ENCODE measurements at places on chromosomes 6 and 20. TPM values are rescaled to one million over a fixed set of nuclear protein-coding genes. Genes with fewer than 3 reads are reported as not detected.

DNA sequence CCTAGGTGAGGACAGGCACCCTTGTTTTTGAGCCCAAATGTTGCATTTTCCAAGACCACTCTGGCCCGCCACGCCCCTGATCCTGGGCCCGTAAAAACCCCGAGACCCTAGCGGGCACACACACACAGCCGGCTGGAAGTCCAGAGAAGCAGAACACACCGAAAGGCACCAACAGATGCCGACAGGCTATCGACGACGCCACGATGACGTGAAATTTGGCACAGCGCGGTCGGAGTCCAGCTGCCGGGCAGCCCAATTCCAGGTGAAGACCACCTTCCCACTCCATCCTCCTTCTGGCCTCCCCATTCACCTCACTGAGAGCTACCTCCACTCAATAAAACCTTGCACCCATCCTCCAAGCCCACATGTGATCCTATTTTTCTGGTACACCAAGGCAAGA is 34.0 kb upstream of the PNPLA1 start:
- no peak for DNase-seq

DNA sequence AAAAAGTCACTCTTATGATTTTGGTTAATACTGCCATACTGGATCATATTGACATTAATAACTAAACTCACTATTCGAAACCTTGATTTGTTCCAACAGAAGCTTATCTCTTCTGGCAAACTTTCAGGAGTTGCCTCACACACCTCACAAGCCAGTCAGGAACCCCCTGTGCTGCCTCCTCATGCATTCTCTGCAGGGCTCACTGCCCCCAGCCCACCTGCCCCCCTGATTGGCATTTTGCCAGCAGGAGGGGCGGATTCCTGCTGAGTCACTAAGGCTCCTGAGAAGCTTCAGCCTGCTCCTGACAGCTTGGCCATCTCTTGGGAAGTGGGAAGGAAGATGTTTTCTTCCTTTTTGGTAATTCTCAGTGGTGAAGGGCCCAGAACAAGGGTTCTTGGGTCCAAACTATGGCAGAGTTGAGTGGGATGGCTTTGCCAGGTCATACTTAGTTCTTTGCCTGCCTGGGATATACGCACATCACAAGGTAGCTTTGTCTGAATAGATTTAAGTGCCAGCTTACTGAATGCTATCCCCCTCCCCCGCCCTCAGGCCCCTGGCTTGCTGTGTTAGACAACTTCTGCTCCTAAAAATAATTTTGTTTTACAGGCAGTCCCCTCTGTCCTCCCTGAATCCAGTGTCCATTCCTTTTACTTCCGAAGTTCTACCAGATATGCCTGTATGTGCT is 31.4 kb downstream of the SLC35F1 start:
- DNase-seq, result no peak

- DNase-seq, result no peak
Observed at GRCh38 chr20:25295386-25296093, 47.7 kb downstream of the PYGB start.

DNA sequence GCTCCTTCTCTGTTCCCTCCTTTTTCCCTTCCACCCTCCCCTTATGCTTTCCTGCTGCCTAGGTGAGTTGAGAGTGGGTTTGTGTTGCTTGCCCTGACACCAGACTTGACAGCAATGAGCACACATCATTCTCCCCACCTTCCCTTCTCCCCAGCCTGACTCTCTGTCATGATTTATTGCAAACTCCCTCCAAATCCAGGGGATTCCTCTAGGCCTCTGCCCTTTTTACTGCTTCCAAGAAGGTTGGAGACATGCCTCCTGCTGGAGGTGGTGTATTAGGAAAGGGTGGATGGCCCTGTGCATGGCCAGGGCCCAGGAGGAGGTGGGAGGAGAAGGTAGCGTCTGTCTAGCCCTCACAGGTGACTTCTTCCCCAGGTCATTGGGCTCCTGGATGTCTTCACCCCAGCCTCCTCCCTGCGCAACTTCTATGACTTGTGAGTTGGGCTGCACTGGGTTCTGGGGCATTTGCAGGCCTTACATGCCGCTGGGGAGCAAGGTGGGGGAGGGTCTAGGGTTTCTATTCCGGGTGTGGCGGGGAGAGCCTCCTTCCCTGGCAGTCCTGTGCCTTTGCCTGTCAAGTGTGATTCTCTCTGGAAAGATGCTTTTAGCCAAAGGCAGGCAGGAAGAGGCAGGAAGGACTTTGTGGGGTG is 2.1 kb downstream of the MAPK13 start:
- DNase-seq, result no peak

The GINS1 gene
- total RNA-seq, result 14.2 TPM

The VSTM2L gene
- 40.2 TPM for total RNA-seq

DNA sequence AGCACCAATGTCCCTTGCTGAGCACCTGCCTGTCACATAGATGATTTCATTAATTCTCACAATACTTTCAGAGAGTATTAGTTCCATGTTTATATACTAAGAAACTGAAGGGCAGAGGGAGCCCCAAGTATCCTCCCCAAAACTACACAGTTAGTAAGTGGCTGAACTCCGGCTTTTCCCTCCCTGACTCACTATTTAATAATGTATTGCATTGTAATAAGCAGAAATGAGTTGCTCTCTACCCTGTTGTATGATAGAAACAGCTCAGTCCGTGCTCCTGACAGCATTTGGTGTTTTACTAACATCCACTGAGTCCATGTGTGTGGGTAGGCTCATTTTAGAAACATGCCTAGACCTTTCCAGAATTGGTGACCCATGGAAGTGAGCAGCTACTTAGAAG is 76.8 kb downstream of the OLIG3 start:
- DNase-seq, result no peak

The CST2 gene
- not detected for total RNA-seq

The ULBP3 gene
- 33.5 TPM for total RNA-seq

- no peak for DNase-seq
Observed at GRCh38 chr20:49614338-49615050, 46.6 kb upstream of the PTGIS start.

GRCh38 chr20:35595901-35596300 is 19.7 kb upstream of the SPAG4 start:
- DNase-seq, result no peak

The TINAG gene
- total RNA-seq, result not detected

DNA sequence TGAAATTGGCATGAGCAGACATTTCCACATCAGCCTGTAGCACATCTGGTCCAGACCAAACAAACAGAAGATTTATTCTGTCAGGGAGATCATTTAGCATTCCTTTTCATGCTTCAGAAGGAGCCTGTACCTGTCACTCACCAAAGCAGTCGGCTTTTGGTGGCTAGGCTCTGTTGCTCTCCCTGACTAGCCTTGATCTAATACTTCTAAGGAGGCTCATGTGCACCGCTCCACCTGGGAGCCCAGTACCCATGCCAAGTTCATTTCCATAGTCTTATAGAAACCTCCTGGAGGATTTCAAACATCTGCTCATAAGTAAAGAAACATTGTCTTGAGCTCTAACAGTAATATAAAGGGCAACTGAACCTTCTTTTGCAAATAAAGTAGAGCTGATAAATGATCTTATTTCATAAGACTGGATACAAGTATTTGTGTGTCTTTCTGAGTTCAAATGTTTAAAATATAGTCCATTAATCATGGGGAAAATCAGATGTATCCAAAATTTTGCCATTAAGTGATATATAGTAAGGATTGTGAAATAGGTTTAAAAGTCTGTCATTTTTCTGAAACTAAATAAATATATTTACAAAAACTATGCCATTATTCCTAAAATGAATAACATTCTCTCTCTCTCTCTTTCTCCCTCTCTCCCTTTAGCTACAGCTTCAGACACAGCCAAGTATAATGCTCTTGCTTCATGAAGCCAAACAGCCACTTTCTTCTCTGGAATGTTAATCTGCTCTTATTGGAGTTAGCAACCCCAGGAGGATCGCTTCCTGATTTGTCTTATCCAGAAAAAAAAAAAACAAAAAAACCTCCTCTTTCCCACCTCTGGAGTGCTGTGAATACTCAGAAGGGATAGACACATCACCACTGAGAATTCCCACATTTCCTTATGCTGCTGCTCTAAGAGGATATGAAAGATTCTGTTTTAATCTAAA is 192.7 kb upstream of the TFAP2D start:
- DNase-seq, result no peak

- no peak for DNase-seq
Observed at GRCh38 chr6:38320358-38320757, 319.4 kb downstream of the BTBD9 start.

- no peak for DNase-seq
Observed at GRCh38 chr20:4011226-4011975, 4.0 kb downstream of the RNF24 start.

- no peak for DNase-seq
Observed at GRCh38 chr20:17648791-17649730, 33.0 kb downstream of the RRBP1 start.

DNA sequence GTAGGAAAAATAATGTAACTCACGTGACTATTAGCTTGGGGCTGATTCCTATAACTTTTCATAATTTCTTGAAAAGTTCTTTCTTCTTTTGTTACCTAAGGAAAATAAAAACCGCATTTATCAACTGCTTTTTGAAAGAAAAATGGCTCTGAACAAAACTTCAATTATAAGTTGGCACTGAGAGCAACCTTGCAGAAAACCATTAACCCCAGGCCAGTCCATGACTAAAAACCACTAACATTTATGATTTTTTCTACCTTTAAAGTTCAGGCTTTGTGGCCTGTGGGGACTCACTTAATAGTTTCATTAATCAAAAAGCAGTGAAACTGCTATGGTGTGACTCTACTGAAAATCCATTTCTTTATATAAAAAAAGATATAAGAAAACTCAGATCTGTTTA is 69.1 kb upstream of the SAMHD1 start:
- no peak for DNase-seq

GRCh38 chr6:25179051-25179778 is 100.0 kb upstream of the CARMIL1 start:
- no peak for DNase-seq

The C6orf52 gene
- total RNA-seq, result 14.3 TPM

DNA sequence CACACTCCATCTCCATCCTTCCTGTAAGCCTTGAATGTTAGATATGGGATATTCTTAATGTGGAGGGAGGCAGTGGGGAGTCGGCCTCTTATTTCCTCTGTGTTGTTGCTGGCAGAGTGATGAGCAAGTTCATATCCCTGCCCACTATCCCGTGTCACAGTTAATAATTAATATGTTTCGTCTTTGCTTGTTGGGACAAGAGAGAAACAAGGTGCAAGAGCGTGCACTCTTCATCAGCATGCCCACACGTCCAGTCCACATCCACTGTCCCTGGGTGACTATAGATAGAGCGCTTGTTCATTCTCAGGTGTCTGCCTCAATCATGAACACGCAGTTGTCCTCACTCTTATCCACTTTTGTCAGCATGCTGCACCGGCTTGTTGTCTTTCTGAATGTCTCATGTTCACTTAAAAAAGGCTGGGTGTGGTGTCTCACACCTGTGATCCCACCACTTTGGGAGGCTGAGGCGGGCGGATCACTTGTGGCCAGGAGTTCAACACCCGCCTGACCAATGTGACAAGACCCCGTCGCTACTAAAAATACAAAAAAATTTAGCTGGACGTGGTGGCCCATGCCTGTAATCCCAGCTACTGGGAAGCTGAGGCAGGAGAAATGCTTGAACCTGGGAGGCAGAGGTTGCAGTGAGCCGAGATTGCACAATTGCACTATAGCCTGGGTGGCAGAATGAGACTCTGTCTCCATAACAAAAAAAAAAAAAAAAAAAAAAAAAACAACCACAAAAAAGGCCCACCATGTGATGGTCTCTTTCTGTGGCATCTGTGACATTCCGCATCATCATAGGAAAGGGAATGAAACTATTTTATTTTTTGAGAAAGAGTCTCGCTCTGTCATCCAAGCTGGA is 34.2 kb downstream of the PPP1R3G start:
- no peak for DNase-seq

- DNase-seq, result no peak
Observed at GRCh38 chr6:110612298-110612697, 135.9 kb upstream of the SLC22A16 start.

The SYCP2 gene
- total RNA-seq, result 55.8 TPM

Data from testis (tissue), 5 donors.